Renal pelvis (tissue), 12 donors: ENCODE measurements at places on chromosomes 11 and 22.

DNA sequence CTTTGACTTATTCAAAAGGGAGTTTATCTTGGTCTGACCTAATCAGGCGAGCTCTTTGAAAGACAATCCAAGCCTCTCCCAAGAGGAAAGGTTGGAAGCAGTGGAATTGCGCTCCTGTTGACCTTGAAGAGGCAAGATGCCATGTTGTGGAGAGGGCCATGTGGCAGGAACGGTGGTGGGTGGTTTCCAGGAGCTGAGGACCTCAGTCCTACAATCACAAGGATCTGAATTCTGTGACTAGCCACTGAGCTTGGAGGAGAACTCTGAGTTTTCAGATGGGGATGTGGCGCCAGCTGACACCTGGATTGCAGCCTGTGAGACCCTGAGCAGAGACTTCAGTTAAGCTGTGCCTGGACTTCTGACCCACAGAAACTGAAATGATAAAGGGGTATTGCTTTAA is 6.0 kb upstream of the CBX6 start:
- no peak for DNase-seq

DNA sequence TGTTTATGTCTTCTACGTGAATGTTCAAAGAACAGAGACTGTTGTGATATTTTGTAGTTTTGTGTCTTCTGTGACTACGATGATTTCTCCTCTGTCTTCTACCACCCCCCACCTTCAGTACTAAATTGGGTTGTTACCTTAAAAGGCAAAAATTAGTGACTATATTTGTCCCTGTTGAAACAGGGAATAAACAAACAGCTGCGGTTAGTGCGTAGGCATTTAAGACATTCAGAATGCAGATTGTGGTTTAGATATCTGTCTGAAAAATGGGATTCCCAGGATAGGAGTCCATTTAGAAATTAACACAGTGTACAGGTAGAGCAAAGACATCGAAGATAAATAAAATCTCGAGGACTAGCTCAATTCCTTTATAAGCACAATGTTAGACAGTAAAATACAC is 15.6 kb upstream of the ARHGAP42 start:
- no peak for DNase-seq

DNA sequence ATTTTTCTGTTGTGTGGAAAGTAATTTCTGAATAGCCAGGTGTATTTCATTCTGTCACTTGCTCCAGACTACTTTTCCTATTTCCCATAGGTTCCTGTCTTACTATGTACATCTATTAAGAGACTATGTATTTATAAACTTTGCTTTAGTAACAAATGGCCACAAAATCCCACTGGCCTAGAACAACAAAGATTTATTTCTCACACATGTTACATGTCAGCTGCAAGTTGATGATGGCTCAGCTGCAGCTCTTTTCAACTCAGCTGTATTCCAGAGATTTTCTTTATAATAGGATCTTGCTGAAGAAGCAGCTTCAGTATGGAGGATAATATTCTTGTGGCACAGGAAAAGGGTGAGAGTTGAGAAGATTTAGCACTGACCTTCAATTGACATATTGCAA is 539.6 kb upstream of the LRRC4C start:
- DNase-seq, result peak; percentile 5

DNA sequence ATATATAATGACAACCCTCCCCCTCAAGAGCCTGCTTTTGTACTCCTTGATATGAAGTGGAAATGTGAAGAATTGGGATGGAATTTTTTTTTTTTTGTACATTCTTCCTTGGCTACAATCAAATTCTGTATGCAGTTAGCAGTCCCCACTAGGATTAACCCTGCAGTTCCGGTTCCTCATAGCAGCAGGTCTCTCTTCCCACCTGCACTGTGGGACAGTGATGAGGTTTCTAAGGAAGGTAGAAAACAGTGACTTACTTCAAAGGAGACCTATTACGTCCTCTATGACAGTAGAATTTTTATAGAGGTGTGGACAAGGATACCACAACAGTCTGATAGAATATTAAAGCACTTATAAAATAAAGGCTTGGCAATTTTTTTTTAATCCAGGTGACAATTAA is 46.3 kb upstream of the ALKBH3 start:
- no peak for DNase-seq

- DNase-seq, result no peak
These were observed 556.0 kb downstream of the LUZP2 start for GRCh38 chr11:25052844-25053243.

DNA sequence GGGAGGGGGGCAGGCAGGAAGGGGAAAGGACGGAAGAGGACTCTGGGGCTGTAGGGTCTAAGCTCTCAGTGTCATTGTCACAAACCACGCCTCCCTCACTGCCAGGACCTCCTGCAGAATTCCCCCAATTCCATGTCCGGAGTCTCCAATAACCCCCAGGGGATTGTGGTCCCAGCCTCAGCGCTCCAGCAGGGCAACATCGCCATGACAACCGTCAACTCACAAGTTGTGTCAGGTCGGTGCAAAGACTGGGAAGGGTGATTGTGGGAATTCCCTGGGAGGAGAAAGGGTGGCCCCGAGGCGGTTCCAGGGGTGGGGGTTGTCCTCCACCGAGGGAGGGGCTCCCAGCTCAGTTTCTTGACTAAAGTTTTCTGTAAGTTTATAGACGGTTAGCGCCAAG is 86.0 kb downstream of the FEZ1 start:
- no peak for DNase-seq

DNA sequence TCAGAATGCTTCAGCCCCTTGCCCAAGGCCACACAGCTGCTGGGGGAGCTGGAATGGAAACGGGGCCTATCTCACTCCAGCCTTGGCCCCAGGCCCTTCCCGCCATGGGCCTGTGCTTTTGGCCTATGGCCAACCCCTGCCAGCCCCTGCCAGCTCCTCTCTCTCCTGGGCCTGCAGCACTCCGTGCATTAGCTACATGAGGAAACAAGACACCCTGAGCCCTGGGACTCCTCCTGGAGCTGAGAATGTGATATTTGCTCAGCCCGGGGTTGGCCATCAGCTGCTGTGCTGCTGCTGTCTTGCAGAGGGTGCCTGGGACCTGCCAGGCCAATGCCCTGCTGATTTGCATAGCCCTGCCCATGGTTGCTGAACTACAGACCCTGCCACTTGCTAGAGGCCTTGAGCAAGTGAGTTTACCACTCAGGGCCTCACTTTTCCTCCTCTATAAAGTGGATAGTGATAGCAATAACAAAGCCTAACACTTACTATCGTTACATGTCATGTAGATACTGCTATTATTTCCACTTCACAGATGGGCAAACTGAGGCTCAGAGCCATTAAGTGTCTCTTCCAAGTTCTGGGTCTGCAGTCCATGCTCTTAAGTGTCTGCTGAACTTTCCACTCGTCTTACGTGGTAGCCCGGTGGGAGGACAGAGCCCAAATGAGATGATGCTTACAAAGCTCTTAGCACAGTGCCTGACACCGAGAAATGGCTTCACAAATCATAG is 99.6 kb downstream of the KIAA1671 start:
- no peak for DNase-seq

DNA sequence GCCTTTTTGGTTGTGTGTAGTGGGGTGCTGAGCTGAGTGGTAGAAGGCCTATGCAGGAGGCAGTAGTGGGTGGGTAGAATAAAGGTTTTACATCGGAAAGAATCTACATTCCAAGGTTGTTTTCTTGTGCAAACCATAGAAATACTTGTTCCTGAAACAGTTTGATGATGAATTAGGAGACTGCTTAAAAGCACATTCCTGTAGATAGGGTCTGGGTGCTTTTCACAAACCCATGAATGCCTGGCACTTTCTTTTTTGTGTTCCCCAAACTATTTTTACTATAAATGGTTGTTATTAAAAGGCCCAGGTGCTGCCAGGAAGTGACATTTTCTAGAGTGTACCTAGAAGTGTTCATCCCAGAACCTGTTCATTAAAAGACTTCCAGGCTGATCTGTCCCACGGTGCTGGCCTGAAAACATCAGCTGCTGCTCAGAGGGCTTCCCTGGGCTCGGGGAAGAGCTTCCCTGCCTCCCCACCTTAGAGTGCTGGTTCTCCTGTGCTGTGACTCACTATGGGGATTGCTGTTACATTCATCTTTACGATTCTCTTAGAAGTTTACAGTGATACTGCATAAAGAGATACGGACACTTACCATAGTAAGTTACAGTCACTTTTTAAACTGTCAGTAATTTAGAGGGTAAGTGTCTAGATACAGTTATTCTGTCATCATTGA is 27.9 kb downstream of the PPFIA1 start:
- DNase-seq, result no peak

- no peak for DNase-seq
These were observed 127.4 kb downstream of the SLC17A6 start for GRCh38 chr11:22465620-22466019.

GRCh38 chr11:60658409-60658808 is 41.0 kb upstream of the MS4A8 start:
- no peak for DNase-seq

- peak; percentile 31 for DNase-seq
These were observed 43.9 kb downstream of the BIRC2 start for GRCh38 chr11:102390667-102391465.

DNA sequence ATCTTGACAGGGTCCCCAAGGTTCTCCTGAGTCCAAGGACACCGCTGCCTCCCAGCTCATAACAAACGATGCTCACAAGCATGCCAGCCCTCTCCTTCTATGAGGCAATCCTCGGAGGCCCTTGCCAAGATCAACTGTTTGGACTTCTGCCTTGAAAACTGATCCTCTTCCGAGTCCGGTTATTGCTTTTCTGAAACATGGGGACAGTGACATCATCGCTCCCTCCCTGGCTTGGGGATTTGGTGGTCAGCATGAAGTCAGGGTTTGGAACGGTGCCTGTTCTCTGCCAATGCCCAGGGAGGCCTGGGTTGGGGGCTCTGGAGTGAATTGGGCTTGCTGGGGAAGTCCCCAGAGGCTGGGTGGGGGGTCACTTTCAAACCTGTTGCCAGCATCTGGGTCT is 149.3 kb downstream of the FBXO7 start:
- DNase-seq, result peak; percentile 69

DNA sequence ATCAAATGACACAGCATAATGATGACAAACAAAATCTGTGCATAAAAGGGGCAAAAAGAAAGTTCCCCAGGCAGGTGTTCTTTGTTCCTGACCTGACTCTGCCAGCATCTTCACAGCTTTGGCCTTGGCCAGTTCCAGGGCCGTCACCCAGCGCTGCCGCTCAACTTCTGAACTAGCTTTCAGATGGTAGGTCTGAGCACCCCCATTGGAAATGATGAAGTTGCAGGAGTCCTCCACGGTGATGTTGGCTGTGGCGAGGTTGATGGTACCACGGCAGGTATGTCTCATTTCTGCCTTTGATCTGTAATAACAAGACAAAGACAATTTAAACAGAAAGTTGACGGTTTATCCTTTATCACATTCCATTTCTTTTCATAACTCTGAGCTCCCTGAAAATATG is 5.3 kb downstream of the OSBP start:
- no peak for DNase-seq

GRCh38 chr11:123576501-123576900 is 77.9 kb downstream of the SCN3B start:
- DNase-seq, result no peak

DNA sequence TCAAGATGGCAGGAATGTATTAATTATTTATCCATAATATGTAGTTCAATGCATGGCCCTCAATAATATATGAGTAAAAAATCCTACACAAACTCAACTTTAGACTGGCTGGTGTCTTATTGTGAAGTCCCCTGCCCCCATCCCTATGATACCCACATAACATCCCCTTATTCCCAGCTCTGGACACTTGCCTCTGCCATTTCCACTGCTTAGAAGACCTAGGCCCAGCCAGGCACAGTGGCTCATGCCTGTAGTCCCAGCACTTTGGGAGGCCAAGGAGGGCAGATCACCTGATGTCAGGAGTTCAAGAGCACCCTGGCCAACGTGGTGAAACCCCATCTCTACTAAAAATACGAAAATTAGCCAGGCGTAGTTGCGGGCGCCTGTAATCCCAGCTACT is 84.4 kb downstream of the BDNF start:
- no peak for DNase-seq

GRCh38 chr22:20243537-20244249 is 24.4 kb downstream of the RTN4R start:
- DNase-seq, result peak; percentile 81

DNA sequence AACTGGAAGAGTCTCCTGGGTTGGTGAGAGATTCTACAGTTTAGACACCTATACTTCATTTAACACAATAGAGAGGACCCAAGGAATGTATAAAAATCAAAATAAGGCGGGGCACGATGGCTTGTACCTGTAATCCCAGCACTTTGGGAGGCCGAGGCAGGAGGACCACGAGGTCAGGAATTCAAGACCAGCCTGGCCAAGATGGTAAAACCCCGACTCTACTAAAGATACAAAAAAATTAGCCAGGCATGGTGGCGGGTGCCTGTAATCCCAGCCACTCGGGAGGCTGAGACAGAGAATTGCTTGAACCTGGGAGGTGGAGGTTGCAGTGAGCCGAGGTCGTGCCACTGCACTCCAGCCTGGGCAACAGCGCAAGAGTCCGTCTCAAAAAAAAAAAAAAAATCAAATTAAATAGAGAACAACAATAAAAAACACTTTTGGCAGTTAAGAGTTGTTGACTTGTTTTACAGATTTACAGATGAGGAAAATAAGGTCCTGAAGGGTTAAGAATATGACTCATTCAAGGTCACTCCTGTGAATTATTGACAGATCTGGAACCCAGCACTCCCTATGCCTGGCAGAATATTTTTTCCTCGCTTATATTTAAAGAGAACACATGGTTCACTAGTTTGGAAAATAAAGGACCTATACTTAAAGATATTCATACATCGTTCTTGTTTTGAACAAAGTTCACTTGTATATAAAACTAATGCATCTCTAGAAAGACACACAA is 5.2 kb downstream of the LGR4 start:
- no peak for DNase-seq

DNA sequence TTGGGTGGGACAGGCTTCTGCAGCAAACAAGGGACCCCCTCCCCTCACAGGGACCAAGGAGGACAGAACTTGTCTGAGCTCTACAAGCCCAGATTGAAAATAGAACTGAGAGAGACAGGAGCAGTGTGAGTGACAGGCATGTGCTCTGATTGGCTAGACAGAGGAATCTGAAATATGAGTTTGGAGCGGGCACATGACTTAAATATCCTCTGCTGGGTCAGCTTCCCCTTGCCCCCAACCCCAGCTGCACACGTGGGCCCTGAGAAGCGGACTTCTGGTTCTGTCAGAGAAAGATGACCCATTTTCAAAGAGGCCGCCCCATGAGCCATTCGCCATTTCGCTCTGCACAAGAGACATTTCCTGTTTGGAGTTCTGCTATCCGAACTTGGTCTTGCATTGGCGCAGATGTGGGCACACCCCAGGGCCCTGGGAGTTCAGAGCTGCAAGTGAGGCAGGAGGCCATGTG is 5.3 kb downstream of the TUBA8 start:
- DNase-seq, result no peak

- DNase-seq, result no peak
These were observed 40.5 kb downstream of the BRD1 start for GRCh38 chr22:49786976-49787706.

DNA sequence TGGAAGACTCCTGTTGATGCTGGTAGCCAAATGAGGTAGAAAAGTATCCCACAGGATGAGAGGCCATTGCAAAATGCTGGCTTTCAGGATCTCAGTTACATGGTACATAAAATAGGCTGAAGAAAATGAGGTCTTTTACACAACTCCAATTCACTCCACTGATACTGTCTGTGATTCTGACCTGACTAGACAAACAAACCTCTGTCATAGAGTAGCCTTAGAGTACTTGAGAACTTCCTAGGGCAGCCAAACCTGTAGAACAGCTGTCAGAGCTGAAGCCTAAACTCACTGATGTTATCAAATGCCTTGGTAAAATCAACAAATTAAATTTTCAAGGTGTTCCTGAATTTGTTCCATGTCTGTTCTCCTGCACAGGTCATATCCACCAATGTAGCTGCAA is 26.2 kb upstream of the POGLUT3 start:
- no peak for DNase-seq

GRCh38 chr11:107017104-107017432 is 1.2 kb downstream of the GUCY1A2 start:
- no peak for DNase-seq

GRCh38 chr11:9386901-9387300 is 2.4 kb downstream of the IPO7 start:
- DNase-seq, result no peak
